ENCODE measurements at places on chromosomes 1 and 21.

DNA sequence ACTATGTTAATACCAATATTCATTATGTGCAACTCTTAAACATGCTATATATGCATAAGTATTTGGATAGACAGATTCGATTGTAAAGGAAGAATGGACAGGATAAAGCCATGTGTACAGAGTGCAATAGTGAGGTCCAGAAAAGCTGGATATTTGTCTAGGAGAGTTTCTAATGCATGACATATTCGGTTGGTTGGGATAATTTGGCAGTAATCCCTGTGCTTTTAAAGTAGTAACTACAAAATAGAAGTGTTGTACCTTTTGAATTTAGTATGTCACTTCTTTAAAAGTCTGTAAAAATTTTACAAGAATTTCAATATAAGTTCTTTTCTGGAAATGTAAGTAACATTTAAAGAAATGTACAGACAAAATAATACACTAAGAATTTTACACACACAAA lies 774.5 kb downstream of the USP25 start:
- no peak for DNase-seq

DNA sequence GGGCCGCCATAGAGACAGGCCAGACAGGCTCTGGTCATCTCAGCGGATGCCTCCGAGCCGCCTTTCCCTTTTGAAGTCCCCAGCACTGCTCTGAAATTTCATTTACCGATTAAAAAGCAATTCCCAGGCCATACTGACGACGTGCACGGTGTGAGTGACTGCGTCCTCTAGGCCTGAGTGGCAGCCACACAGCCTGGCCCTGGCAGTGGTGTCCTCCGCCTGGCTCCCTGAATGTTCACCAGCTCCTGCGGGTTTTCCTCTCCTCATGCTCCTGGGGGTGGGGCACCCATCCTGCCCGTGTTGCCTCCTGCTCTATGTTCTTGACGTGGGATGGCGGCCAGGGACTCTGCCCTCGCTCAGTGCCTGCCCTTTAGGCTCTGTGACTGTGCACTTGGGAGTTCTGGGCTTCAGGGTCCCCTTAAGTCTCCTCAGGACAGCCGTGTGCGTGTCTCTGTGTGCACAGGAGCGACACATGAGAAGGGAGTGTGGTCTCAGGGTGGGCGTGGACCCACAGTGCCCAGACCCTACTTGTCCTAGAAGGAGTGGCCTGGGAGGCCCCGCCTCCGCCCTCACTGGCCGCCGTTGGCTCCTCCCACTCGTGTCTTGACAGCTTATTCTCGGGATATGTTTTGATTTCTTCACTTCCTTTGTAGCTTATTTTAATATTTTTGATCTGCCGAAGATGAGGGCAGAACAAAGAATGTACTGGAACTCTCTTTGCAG lies 3.6 kb downstream of the SKI start:
- peak; percentile 82 for DNase-seq

- DNase-seq = no peak
Measured at GRCh38 chr21:42398436-42399028, 2.7 kb upstream of the TMPRSS3 start.

- no peak for DNase-seq
Measured at GRCh38 chr1:90187323-90187585, 192.3 kb downstream of the ZNF326 start.

DNA sequence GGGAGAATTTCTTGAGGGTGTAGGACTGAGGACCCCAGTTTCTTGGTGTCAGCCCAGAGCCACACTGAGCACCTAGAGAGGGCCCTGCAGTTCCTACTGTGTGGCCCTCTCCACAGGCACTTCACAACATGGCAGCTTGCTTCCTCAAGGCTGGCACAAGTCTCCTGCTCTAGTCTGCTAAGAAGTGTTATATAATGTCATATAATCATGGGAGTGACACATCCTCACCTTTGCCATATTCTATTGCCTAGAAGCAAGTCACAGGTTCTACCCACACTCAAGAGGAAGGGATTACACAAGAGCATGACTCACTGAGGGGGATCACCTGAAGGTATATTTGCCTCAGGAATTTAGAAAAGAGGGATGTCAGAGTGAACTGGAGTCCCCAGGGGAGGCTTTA lies 5.5 kb upstream of the SNX27 start:
- peak; percentile 18 for DNase-seq

GRCh38 chr1:236320671-236321070 lies 38.9 kb upstream of the ERO1B start:
- no peak for DNase-seq

- DNase-seq = no peak
Measured at GRCh38 chr21:38041493-38041892, 125.2 kb upstream of the KCNJ6 start.

DNA sequence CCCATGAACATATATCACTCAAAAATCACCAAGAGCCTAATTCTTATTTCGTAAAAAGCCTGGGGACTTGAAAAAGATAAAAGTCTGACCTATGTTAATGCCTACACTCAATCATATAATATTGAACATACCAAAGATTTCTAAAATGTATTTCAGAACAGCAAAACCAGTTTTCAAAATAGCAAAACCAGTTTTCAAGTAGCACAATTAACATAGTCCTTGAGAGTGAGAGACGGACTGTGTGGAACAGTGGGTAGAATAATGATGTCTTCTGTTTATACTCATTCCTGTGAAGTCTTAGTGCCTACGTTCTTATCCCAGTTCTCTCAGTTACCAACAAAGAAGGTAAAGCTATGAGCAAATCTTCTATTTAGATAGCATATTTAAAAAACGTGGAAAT lies 22.3 kb upstream of the RGS2 start:
- DNase-seq = no peak

GRCh38 chr1:93827128-93827527 lies 51.9 kb downstream of the DNTTIP2 start:
- DNase-seq = no peak

DNA sequence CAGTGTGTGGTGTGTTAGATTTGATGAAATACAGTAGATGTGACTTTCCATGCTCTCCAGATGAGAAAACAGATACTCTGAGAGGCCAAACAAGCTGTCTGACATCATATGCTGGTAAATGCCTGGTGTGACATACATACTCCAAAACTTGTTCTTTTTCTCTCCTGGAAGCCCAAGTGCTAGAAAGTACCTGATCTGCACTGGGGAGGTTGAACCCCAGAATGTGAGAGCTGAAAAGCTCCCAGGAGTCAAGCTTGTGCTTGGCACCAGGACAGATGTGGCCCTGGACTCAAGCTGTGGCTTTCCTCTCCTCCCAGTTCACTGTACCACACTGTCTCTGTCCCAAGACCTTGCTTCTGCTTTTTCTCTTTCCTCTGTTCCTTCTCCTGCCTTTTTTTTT lies 389.0 kb upstream of the USP24 start:
- DNase-seq = no peak

DNA sequence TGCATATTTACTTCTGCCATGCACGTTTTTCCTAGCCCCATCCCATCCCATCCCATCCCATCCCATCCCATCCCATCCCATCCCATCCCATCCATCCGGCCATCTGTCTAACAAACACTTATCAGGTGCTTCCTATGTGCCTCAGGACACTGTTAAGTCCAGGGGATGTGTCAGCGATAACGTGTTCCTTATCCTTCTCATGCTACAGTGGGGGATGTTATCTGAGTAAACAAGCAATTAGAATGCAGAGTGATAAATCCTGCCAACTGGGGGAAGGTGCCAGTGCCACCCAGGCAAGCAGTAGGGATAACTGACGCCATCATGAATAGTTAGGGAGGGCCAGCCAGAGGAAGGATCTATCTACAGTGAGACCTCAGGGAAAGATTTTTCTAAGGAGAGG lies 304.2 kb downstream of the CAMTA1 start:
- no peak for DNase-seq
